ENCODE measurements at places on chromosomes 3 and 15.

DNA sequence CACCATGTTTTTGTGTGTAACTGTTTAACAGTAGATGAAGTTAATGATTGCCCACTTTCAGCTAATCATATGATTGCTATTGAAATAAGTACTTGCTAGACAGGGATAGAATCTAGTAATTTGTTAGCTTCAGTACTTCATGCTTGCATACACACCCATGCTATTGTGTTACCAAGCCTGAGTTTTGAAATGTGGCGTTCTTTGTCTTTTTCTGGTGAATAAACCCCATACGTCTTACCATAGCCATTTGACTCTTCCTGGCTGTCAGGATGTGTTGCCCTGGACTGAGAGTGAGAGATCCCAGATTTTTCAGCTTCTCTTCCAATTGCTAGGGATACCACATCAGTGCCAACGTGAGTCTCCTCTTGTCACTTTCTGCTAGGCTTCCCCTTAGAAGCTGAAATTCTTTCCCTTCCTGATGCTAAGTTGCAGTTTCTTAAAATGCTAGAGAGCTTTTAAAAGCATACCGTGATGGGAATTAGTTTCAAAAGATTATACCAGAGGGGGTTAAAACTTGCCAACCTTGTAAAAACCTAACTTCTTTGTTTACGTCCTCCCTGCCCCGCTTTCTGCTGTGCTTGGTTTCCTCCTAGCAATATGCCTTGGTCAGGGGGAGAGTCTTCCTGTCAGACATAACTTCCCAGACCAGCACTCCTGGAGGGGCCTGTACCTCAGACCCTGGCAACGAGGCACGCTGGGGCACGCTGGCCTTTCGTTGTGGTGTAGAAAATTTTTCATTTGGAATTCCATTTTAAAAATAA, 62.9 kb upstream of the ULK4 start:
- no peak for DNase-seq

DNA sequence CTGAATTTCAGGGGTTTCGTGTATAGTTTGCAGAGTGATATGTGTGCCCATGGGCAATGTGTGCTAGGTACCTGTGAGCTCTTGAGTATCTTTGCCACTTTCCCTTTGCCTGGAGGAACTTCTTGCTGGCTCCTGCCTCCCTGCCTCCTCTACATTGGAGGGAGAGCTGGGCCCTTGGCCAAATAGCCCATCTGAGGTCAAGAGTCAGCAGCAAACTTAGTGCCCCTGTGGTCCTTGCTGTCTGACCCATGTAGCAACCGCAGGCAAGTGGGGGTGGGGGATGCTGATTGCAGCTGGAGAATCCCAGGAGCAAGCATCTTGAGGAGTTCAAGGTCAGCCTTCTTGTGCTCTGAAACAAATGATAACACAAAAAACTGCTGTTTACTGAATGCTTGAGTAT, 5.4 kb upstream of the TBC1D21 start:
- DNase-seq = no peak

DNA sequence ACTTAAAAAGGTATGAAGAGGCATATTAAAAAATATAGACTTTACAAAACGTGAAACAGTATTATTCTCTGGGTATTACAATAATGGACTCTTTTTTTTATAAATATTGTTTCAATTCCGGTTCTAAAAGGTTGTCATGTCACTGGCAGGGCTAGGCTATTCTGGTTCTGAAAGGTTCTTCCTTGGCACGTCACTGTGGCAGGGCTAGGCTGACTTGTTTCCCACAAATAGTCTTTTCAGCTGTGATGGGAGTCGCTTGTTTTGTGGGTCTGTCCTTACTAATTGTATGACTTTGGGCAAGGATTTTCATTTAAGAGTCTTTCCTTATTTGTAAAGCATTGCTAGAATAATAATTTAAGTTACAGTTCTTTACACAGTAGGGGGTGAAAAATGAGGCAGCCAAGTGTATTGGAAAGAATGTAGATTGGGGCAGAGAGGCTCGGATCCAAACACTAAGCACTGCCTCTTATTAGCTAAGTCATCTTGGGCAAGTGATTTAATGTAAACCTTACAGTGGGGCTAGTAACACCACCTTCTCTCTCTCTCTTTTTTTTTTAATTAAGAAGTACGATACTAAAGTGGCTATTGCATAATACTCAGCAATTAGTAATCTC, 12.4 kb upstream of the MELTF start:
- DNase-seq = no peak

GRCh38 chr3:108946292-108947285, 7.1 kb downstream of the GUCA1C start:
- DNase-seq = no peak

GRCh38 chr3:129688271-129688895, 81.9 kb upstream of the PLXND1 start:
- peak; percentile 68 for DNase-seq

GRCh38 chr15:83769411-83769999, 115.6 kb downstream of the ADAMTSL3 start:
- no peak for DNase-seq

GRCh38 chr3:175916191-175916934, 1057.2 kb downstream of the NAALADL2 start:
- DNase-seq = no peak

- DNase-seq = no peak
These were observed 8.7 kb downstream of the HACD2 start for GRCh38 chr3:123576122-123576521.

- DNase-seq = no peak
These were observed 74.3 kb downstream of the CRYBG3 start for GRCh38 chr3:97896129-97896528.

DNA sequence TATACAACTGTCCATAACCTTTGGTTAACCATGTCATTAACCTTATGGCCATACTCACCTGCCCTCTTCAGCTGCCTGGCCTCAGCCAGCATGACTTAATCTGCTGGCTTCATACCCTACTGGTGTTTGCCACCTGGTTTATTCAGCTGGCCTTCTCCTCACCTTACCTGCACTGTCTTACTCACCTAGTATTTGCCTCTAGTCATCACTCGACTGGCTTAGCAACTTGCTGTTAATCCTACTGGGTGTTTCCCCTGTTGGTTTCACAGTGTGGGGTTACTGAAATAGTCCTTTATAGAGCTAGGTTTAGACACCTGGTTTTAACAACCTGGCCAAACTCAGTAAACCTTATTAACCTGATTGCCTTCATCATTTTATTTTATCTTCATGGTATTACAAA, 96.4 kb downstream of the IL12A start:
- no peak for DNase-seq

- DNase-seq = no peak
These were observed 342.5 kb upstream of the NR2F2 start for GRCh38 chr15:95987886-95988573.

DNA sequence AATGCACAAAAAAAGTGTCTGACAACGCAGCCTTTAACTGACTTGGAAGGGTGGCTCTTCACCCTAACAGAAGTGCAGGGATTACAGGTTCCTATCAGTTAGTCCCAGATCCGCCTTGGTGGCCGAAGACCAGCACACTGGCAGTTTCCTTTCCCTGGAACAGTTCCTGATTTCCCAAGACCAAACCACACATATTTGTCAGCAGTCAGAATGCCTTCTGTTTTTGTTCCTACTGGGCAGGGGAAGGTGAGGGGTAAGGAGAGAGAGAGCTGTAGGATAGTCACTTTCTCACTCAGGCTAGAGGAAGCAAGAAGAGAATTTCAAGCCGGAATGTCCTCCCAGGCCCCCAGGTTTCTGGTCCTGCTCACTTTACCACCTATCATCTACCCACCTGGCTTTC, 9.2 kb downstream of the CXCR6 start:
- no peak for DNase-seq

GRCh38 chr3:186375443-186375842, 13.4 kb upstream of the DGKG start:
- DNase-seq = no peak

GRCh38 chr15:55552926-55553325, 35.2 kb downstream of the PYGO1 start:
- DNase-seq = no peak

DNA sequence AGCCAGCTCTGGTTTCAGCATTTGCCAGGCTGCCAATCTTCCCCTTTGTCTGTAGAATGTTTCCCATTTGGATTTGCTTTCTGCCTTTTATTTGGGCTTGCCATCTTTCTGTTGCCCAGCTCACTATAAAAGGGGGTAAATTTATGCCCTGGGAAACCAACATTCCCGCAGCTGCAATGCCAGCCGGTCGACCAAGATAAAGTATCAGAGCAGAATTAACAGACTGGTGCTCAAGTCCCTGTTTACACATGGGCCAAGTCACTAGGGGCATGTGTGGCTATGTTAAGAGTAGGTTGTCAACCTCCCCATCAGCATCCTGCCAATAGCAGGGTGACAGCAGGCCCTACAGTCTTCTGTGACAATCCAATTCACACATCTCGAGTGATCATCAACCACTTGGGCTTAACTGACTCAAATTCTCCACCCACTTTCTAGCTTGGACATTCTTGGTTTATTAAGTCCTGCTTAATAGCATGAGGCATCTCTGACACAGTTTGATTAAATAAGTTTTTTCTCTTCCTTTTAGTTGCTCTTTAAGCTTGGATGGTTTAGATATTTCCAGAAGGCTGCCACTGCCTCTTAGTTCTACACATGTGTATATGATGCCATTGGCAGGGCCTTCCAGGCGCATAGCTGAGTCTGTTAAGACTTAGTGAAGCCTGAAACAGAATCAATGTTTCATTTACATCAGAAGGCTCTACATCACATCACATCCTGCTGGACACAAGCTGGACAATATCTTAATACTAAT, 24.1 kb upstream of the VEPH1 start:
- no peak for DNase-seq

GRCh38 chr15:51172193-51172592, 77.5 kb upstream of the TNFAIP8L3 start:
- no peak for DNase-seq

GRCh38 chr3:150370122-150370602, 37.9 kb upstream of the TSC22D2 start:
- no peak for DNase-seq

- no peak for DNase-seq
These were observed 6.1 kb upstream of the HDAC11 start for GRCh38 chr3:13474021-13474420.

DNA sequence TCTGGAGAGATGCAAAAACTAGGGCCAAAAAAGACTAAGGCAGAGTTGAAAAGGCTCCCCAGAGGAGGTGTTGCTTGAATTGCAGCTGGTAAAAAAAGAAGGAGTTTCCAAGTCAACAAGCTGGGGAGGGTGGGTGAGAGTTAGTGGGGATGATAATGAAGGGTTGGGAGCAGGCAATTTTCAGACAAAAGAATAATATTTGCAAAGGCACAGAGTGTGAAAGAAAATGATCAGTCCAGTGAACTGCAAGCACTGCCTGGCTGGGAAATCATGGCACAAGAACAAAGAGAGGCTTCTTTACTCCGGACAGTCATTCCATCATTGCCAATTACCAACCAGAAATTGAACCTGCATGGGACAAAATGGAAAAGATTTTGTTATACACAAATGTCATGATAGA, 42.2 kb downstream of the C3orf85 start:
- no peak for DNase-seq

DNA sequence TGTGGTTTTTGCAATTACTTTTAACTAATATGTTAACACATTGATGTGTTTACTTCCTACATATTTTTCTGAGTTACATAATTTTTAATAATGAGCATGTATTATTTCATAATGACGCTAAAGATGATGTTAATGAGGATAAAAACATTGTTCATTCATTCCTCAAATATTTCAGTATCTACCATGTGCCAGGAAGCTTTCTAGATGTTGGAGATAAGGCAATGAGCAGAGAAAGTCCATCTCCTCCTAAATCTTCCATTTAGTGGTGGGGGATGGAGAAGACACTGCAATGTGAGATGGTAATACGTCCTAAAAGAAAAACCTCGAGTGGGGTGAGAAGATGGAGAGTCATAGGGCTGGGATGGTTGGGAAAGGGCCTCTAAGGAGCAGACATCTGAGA, 132.7 kb downstream of the MYLK start:
- no peak for DNase-seq

DNA sequence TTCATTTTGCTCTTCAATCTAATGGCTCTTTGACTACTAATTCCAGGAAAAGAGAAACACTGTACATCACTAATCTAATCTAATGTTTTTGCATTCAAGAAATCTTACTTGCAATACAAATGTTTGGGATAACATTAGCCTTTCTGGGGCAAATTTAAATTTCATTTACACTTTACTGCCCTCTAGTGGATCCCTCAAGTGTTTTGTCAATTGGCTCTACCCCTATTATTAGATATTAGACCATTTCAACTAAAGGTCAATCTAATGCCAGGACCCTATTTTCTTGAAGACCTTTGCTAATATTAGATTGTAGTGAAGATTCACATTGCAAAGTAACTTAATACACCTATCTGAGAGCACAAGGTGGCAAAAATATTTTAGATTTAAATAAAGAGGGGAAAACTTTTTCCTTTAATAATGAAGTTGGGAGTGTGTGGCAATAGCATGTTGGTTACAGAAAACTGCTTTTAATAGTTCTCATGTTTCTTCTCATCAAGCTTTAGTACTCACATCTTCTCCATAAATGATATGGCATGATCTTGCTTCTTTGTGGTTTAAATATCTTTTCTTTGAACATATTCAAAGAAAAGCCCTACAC, 5.0 kb downstream of the C2CD4A start:
- DNase-seq = peak; percentile 29

DNA sequence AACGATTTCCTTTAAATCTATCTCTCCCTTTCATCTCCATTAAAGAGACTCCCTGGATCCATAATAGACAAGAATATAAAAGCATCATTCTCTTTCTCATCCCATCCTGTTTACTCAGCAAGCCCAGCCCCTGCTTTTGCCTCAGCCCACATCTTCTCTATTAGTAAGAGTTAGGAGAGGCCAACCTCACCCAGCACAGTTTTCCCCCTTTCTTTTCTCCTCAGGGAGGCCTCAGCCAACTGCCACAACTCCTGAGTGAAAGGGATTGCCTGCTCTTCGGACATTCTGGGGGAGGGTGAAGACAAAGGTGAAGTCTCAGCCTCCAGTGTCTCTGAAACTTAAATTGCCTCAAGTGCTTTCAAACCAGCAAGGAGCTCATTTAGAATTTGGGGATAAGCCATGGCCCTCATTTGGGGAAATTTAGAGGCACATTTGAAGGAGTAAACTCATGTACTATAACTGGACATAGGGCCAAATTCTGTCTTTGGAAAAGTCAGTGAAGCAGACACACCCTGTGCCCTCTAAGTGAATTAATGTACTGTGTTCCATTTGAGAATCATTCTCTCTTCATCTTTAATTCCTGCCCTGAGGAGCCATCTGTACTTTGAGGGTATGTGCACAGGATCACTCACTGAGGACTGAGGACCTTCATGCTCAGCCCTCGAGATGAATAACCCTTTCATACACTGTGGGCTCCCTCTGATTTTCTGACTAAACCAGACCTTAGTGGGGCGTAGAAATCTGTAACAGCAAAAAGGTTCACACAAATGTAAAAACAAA, 82.5 kb downstream of the SOX2 start:
- no peak for DNase-seq

- no peak for DNase-seq
These were observed 269.5 kb downstream of the SUCLG2 start for GRCh38 chr3:67384760-67385397.
